NCI-H524 treated with DMSO at 0.1 percent for 48 hours (cell line): ENCODE measurements at places on chromosomes 13 and 19.

DNA sequence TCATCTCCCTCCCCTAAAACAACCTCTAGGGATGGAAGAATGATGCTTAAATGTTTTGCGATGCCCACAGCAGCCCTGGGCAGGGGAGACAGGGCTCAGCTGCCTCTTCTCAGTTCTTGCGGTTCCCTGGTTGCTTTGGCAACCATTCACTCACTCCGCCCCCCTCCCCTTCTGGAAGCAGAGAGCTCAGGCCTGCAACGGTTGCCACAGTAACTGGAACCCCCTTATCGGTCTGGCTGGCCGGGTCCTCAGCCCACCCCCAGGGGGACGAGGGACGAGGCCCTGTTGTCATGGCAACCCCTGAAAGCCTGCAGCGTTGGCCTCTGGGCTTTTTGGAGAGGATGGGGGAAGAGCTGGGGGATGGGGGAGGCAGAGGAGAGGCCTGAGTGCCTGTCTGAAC is 19.5 kb downstream of the NOVA2 start:
- DNase-seq = peak; percentile 15

GRCh38 chr19:2582984-2583956 is 107.3 kb downstream of the GADD45B start:
- no peak for DNase-seq

DNA sequence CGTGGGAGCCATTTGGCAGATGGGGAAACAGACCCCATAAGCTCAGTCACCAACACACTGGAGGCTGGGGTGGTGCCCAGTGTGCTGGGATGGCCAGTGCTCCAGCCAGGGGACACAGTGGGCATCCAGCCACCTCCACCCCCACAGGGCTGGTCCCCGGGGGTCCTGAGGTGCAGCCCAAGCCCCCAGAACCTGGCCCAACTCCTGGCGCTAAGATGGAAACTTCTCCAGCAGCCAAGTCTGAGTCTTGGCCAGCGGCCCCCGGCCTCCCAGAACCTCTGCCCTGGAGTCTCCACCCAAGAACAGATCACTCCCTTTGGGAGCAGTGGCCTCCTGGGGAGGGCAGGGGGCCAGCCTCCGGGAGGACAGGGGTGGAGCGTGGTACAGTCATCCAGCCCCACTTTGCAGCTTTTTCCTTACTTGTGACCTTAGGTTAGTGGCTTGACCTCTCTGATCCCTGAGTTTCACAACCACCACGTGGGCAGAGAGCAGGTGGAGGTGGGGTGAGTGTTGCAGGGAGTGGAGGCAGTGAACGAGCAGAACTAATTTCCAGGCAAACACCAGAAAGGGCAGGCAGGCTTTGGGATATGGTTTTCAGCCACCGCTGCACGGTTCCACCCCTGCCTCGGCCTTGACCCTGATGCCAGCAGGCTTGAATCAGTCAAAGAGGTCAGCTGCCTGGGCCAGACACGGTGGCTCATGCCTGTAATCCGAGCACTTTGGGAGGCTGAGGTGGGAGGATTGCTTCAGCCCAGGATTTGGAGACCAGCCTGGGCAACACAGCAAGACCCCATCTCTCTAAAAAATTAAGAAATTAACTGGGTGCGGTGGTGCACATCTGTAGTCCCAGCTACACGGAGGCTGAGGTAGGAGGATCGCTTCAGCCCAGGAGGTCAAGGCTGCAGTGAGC is 4.3 kb upstream of the NRTN start:
- DNase-seq = no peak

- no peak for DNase-seq
Observed at GRCh38 chr13:106178816-106179215, 356.6 kb downstream of the EFNB2 start.

DNA sequence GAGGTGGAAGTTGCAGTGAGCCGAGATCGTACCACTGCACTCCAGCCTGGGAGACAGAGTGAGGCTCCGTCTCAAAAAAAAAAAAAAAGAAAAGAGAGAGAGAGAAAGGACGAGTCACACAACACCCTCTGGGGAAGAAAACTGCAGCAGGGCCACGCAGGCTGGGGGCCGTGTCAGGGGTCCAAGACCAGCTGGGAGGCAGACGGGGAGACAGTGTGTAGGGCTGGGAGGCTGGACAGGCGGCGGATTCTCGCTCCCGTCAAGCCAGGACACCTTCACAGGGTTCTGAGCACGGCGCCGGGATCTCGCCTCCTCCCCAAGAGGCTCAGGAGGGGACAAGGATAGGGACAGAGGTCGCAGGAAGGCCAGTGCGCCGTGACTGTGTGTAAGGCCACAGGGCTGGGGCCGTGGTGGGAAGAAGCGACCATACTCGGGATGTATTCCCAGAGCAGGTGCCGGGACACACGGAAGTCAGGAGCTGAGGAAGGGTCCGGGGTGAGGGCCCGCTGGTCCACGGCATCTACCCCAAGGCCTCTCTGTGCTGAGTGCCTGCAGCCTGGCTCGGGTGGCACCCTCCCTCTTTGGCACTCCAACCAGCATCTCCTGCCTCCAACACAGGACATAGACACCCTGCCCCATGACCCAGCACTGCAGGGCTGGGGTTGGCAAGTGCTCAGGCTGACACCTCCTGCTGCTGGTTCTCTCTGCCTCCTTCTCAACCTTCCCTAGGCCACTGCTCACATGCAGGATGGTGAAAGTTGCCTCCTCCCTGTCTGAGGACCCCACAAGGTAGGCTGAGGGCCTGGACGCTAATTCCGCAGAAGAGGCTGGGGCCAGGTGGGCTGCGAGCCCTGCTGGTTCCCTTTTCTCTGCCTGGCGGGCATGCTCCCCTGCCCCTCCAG is 21.2 kb downstream of the ZNF787 start:
- DNase-seq = no peak

DNA sequence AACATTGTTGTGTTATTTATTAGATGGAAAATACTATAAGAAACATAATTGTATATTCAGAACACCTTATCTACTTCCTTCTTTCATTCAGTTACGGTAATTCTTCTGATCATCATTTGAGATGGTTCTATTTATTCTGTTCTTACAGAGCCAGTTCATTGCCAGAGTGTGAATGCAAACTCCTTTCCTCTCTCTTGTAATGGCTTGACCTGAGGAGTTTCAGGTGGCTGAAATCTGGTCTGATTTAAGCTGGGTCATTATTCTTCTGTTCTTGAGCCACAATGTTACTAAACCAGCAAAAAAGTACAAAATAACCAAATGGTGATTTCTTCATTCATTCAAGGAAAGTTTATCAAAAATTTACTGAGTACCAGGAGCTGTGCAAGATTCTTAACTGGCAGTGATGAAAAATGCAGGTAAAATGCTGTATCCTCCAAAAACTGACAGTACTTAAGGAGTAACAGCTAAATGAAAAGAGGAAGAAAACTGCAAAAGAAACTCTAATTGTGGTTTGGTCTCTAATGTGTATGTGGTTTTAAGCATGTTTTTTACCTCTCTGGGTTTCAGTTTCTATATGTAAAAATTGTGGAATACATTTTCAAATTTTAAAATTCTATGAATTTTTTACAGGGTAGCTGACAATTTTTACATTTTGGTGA is 182.4 kb upstream of the UFM1 start:
- DNase-seq = no peak

- DNase-seq = no peak
Observed at GRCh38 chr13:37602733-37603381, 4.3 kb upstream of the POSTN start.

GRCh38 chr13:80873589-80873988 is 532.7 kb upstream of the SPRY2 start:
- DNase-seq = no peak

DNA sequence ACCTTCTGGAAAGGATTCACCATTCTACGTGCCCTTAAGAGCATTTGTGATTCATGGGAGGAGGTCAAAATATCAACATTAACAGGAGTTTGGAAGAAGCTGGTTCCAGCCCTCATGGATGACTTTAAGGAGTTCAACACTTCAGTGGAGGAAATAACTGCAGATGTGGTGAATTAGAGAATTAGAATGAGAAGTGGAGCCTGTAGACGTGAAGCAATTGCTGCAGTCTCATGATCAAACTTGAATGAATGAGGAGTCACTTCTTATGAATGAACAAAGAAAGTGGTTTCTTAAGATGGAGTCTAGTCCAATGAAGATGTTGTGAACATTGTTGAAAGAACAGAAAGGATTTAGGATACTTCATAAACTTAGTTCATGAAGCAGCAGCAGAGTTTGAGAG is 129.1 kb downstream of the TNFRSF19 start:
- no peak for DNase-seq

DNA sequence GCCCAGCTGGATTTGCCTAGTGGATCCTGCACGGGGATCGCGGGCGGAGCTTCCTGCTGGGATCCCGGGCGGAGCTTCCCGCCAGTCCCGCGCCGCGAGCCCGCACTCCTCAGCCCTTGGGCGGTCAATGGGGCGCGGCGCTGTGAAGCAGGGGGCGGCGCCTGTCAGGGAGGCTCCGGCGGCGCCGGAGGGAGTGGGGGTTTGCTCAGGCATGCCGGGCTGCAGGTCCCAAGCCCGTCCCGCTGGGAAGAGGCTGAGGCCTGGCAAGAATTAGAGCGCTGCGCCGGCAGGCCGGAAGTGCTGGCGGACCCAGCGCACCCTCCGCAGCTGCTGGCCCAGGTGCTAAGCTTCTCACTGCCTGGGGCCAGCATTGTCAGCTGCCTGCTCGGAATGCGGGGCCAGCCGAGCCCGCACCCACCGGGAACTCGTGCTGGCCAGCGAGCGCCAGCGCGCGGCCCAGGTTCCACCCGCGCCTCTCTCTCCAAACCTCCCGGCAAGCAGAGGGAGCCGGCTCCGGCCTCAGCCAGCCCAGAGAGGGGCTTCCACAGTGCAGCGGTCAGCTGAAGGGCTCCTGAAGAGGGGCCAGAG is 119.6 kb downstream of the PRR20E start:
- DNase-seq = no peak

DNA sequence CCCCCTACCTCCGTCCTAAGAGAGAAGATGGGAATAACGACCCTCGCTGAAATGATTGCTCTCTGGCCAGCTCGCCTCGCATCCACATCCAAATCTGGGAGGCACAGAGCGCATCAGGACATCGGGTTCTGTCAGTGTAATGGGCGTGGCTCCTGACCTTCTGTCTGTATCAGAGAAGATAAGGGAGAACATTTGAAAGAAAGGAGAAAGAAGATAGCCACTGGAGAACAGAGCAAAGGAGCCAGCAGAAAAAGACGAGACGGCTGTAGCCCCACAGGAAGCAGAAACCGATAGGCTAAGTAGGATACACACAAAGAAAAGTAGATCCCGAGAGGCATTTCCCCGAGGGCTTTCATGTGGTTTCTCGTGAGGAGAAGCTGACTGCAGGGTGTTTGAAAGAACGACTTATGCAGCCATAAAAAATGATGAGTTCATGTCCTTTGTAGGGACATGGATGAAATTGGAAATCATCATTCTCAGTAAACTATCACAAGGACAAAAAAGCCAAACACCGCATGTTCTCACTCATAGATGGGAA is 14.0 kb upstream of the GJB2 start:
- no peak for DNase-seq

DNA sequence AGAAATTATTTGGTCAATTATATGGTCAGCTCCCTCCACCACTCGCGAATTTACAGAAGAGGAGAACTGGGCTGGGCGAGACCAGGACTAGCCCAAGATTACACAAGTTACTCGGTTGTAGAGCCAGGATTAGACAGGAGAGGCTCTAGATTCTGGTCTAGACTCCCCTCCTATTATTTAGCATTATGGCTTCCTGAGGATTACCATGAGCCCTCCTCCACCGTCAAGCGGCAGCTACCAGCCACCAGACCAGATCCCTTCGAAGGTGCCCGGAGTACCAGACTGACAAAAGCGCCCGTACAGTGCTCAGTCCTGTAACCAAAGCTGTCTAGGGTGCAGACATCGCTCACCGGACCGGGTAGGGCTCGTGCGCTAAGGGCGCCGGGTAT is 497 bp upstream of the MLNR start:
- DNase-seq = no peak

- DNase-seq = no peak
Observed at GRCh38 chr13:30849611-30850010, 56.5 kb upstream of the MEDAG start.

DNA sequence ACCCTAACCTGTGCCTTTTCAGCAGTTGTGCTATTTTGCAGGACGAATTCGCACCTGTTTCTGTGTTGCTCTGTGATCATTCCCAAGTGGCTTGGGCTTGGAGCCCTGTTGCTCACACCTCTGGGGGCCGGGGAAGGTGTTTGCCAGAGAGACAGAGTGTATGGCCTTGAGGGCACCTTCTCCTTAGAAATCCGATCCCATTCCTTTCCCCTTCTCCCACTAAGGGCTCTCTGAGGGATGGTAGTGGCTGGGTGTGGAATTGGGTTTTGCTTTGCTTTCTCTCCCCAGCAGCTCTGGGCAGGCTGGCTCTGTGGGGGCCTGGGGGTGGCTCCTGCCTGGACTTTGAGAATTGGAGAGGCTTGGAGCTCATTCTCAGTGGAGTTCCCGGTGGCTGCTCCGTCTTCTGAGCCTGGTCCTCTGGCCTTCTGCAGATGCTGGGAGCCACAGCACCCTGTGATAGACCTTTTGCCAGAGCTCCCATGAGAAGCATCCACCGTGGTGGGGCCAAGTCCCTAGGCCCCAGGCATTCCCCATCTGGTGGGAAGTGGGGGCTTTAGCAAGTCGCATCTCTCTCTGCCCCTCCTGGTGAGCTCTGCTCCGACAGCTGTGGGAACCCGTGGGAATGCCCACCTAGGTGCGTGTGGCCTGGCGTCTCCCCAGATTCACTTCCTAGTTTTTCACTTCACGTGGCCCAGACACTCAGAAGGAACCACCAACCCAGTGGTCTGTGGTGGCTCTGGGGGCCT is 26.1 kb downstream of the ATP11A start:
- DNase-seq = no peak

GRCh38 chr19:1122972-1123363 is 19.2 kb downstream of the GPX4 start:
- no peak for DNase-seq

DNA sequence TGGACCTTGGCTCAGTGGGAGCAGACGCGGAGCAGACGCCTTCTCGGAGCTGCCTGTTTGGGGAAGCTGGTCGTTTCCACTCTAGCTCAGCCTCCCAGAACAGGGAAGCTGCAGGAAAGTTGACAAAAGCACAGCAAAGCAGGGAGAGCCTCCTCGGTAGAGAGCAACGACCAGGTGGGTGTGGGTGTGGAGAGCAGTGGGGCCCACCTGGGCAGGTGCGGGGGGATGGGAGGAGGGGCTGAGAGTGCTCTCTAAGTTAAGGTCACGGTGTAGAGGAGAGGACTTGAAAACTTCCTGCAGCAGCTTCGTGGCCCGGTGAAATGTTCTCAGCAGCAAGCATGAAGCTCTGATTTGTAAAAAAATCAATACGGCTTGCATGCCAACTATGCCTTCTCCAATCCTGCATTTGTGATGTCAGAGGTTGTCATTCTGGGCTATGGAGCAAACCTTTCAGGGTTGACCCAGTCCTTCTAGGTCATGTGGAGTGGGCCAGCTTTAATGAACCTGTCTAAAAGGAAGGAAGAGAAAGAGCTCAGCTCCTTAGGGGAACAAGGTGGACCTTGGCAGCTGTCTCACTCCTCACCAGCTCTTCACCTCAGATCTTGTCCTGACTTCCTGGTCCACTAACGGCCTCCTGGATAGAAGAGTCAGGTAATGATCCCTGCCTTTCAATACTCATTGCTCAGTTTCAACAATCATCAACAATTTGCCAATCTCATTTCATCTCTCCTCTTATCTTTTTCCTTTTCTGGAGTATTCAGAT is 85.8 kb upstream of the UBL3 start:
- no peak for DNase-seq

- no peak for DNase-seq
Observed at GRCh38 chr19:38475176-38475575, 41.7 kb downstream of the RYR1 start.

GRCh38 chr13:114128624-114129522 is 3.5 kb downstream of the RASA3 start:
- no peak for DNase-seq

- DNase-seq = no peak
Observed at GRCh38 chr13:54133746-54134145, 1105.1 kb downstream of the OLFM4 start.

- no peak for DNase-seq
Observed at GRCh38 chr13:48625413-48626076, 28.2 kb upstream of the CYSLTR2 start.
